GM12891 (cell line): ENCODE measurements at places on chromosomes 3 and 15.

GRCh38 chr3:81339040-81339845, 422.2 kb downstream of the GBE1 start:
- DNase-seq: peak; percentile 0

DNA sequence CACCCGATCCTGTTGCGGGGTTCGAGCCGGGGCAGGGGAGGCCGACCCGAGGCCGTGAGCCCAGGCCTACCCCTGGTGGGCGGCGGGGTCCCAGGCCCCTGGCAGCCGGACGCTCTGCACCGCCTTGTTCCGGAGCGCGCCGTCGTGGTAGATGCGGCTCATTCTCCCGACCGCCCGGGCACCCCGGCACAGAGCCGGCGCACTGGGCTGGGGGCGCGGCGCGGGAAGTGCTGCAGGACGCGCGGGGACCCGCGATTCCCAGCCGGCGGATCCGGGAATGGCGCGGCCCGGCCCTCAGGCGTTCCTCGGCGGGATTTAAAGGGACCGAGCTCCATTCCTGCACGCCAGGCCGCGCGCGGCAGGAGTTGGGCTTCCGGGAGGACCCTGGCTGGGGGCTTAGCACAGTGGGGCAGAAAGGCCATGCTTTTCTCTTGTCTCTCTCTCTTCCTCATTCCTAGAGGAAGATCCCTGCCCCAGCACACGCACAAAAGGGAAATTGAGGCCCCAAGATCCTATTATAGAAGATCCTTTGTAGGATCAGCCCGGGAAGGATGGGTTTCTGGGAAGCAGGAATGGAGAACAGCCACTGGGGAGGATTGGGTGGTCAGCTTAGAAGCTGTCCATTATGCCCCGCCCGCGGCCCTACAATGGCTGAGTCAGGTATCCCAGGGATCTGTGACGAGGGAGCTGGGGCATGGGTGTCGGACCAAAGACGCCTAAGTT, at the start of gene ARPIN:
TSS of gene ARPIN (minus strand) at position 279 of the 723 bp plus-strand sequence. CDS start at position 162, 117 bp downstream.
- DNase-seq: peak; percentile 50

DNA sequence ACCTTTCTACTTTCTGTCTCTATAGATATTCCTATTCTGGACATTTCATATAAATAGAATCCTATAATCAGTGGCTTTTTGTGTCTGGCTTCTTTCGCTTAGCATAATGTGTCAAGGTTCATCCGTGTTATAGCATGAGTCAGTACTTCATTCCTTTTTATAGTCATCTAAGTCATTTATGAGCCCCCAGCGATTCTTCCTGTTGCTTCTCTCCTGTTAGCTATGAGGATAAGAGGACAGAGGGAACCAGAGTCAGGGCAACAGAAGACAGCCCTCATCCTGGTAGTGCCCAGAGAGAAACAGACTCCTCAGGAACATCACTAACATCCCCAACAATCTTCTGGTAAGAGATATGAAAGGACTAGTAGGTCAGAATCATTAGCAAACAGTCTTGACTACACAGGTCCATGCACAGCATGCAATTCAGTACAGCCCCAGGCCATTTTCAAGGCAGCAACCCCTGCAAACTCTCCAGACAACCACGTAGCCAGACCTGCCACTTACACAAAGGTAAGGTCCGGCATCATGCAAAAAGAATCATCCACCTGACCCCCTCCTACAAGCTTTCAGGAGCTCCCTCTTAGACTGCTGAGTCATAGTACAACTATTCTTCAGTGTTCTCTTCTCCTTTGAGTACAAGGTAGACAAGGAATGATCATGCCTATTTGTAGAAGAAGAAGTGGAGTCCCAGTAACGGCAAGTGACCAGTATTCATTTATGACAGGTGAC, 91.5 kb downstream of the MYLK start:
- no peak for DNase-seq

- DNase-seq: no peak
Measured at GRCh38 chr3:12396471-12396870, 87.8 kb upstream of the TSEN2 start.

DNA sequence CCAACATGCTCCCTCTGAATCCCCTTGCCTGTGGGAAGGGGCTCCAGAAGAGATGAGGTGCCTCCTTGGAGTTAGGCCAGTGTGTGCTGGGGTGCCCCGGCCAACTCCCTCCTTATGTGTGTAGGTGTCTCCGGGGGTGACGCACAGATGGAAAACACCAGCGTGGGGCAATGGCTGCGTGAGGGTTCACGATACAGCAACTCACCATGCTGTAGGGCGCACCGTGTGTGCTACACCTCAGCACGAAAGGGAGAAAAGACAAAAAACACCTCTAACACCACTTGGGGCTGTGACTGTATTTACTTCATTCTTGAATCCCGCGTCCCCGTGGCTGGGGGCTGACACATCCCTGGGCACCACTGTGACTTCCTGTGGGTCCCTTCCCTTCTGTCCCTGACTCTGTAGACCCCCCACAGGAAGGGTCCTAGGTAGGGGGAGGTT, 1.6 kb upstream of the CALML4 start:
- no peak for DNase-seq

DNA sequence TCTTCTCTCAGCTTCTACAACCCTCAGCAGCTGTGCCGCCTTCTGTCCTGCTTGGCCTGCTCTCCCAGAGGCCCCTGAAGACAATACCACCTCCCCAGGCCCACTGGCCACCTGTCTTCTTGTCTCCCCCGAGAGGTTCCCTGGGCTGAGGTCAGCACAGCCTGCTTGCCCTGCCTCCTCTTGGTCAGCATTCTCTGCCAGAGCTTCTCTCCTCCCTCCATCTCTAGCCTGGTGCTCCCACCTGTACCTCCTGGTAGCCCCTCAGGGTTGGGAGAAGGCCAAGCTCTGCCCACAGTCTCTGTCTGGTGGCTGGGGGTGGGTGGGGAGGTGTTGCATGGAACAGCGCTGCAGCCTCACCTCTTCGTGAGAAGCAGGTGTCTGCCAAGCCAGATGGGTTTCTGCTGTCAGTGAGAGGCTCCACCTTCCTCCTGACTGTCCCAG, 5.6 kb upstream of the ISLR start:
- DNase-seq: no peak

GRCh38 chr15:99348412-99348811, 97.1 kb downstream of the LRRC28 start:
- no peak for DNase-seq

DNA sequence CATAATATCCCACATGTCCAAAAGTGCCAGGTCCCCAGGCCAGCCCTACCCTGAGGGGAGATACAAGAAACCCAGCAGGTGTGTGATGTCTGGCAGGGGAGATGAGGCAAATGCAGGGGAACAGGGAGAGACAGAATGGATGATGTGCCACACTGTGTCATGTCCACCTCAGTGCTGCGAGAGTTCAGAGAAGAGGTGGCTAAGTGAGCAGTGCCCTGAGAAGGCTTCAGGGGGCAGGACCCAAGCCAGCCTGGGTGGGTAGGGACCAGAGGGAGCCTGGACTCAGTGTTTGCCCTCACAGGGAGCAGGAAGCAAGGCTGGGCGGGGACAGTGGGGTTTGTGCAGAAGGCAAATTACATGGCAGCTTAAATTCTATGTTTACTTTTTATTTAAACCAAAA, 61.2 kb downstream of the KLHL6 start:
- DNase-seq: no peak

- no peak for DNase-seq
Measured at GRCh38 chr3:56860939-56861338, 59.2 kb upstream of the ARHGEF3 start.

DNA sequence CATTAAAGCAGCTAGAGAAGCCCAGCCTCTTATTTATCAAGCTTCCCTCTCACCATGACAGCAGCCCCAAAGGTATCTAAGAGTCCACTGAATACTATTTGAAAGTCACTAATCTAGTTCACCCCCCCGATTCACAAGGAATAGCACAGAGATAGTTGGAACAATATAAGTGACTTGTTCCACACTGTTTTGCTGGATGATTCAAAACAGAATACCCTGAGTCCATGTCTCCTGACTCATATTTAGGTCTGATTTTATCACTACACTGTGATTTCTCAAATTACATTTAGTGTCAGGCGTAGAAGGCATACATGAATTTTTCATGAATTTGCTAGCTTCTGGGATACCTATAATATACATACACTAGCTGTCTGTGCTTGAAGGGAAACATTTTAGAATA, 18.7 kb upstream of the EOGT start:
- DNase-seq: no peak

- no peak for DNase-seq
Measured at GRCh38 chr3:110323349-110323748, 748.3 kb upstream of the NECTIN3 start.
